ENCODE measurements at places on chromosomes 3 and 15.
A peak's percentile ranks its signal among the peaks of the same experiment; 100 is the strongest.

GRCh38 chr3:109050591-109051167, 67.3 kb downstream of the MORC1 start:
- no peak for DNase-seq

DNA sequence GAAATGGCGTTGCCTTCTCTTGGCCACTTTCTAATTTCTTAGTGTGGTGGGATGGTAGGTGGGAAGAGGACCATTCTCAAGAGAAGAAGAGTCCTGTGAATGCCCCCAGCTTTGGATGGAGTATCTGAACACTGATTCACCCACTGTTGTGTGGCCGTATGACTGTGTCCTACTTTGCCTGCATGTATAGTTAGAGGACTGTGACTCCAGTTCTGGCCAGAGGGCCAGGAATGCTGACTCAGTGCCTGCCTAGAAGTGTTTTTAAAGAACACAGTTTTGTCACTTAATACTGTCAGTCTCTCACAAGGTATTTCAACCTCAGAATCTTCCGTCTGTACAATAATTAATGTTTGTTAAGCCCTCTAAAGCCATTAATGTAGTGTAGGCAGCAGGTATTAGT, 2.1 kb downstream of the SEC61A1 start:
- no peak for DNase-seq

- DNase-seq = peak; percentile 89
Observed at GRCh38 chr3:128395500-128396162, 71.1 kb downstream of the DNAJB8 start.

- no peak for DNase-seq
Observed at GRCh38 chr3:29914861-29915524, 634.1 kb downstream of the RBMS3 start.

GRCh38 chr15:74799255-74799855, 13.3 kb upstream of the LMAN1L start:
- DNase-seq = no peak

Data from right cardiac atrium (tissue), 5 donors.